ENCODE measurements at places on chromosomes 6 and 20.

GRCh38 chr6:35468980-35469750 lies 964 bp downstream of the RPL10A start:
- DNase-seq: no peak

DNA sequence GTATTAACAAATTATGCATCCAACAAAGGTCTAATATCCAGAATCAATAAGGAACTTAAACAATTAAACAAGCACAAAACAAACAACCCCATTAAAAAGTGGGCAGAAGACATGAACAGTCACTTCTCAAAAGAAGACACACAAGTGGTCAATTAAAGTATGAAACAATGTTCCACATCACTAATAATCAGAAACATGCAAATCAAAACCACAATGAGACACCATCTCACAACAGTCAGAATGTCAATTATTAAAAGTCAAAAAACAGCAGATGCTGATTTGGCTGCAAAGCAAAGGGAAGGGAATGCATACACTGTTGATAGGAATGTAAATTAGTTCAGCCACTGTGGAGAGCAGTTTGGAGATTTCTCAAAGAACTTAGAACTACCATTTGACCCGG lies 129.3 kb downstream of the PFDN4 start:
- no peak for DNase-seq

DNA sequence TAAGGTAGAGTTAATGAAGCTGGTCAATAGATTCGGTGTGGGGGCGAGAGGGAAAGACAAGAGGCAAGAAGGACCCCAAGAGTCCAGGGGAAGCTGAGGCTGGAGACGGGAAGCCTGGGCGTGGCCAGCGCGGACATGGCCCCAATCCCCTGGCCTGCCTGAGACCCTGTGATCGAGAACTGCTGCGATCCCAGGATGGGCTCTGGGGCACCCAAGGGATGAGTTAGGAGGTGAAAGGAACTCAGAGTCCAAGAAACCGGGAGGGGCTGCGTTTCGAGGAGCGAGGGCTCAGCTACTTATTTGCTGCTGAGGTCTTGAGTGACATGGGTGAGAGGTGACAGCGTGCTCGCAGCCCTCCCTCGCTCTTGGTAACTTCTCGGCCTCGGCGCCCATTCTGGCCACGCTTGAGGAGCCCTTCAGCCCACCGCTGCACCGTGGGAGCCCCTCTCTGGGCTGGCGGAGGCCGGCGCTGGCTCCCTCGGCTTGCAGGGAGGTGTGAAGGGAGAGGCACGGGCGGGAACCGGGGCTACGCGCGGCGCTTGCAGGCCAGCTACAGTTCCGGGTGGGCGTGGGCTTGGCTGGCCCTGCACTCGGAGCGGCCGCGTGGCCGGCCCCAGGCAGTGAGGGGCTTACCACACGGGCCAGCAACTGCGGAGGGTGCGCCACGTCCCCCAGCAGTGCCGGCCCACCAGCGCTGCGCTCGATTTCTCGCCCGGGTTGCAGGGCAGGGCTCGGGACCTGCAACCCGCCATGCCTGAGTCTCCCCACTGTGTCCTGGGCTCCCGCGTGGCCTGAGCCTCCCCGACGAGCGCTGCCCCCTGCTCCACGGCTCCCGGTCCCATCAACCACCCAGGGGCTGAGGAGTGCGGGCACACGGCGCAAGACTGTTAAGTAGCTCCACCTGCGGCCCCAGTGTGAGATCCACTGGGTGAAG lies 58.2 kb downstream of the IRF4 start:
- DNase-seq: no peak

- no peak for DNase-seq
Observed at GRCh38 chr20:51093240-51093763, 70.4 kb upstream of the KCNG1 start.

DNA sequence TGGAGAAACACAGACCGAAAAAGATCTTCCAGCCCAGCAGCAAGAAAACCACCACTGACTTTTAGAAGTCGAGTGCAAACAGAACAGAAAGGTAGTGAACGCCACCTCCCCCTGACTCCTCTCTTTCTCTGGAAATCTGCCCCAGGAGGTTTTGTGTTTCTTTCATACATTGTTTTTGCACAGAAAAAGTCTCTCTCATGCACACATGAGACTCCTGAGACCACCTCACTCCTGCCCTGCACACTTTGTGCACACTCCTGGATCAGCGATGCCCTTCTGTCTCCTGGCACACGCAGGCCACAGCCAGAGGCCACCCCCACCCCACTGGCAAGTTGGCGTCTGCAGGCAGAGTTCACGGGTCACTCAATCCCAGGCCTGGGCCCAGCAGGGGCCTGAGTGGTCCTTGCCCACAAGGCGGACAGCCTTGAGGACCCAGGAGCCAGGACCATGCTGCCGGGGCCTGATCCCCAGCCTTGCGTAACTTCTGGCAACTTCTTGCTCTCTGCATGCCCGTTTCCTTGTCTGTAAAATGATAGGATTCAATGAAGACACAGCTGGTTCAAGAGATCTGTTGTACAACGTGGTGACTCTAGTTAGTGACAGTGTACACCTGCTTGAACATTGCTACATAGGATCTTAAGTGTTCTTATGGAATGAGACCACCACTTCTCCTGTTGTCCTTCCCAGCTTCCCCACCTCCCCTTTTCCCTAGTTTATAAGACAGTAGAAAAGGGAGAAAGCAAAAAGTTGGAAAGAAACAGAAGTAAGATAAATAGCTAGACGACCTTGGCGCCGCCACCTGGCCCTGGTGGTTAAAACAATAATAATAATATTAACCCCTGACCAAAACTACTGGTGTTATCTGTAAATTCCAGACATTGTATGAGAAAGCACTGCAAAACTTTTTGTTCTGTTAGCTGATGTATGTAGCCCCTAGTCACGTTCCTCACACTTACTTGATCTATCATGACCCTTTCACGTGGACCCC lies 30.2 kb upstream of the CST7 start:
- DNase-seq: no peak

- no peak for DNase-seq
Observed at GRCh38 chr6:53032849-53033248, 32.4 kb upstream of the FBXO9 start.

DNA sequence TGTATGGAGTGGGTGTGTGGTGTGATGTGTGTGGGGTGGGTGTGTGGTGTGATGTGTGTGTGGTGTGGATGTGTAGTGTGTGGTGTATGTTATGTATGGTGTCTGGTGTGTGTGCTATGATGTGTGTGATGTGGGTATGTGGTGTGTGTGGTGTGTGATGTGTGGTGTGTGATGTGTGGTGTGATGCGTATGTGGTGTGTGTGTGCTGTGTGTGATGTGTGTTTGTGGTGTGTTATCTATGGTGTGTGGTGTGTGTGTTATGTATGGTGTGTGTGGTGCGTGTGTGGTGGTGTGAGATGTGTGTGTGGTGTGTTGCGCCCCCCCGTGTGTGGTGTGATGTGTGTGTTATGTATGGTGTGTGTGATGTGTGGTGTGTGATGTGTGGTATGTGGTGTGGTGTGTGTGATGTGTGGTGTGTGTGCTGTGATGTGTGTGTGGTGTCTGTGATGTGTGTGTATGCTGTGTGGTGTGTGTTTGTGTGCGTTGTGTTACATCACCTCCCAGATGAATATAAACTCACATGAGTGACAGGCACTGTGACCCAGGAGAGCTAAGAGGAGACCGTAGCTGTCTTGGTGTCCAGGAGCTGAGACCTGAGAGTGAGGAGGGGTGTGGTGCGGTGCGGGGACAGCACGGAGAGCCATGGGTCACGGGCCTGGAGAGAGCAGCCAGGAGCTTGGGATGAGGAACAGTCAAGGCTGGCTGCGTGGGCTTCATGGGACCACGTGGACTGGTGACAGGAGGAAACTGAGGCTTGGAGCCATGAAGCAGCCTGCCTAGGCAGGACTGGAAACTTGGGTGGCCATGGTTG lies 8.8 kb downstream of the DLGAP4 start:
- no peak for DNase-seq

- no peak for DNase-seq
Observed at GRCh38 chr6:168367285-168367751, 47.7 kb upstream of the DACT2 start.

DNA sequence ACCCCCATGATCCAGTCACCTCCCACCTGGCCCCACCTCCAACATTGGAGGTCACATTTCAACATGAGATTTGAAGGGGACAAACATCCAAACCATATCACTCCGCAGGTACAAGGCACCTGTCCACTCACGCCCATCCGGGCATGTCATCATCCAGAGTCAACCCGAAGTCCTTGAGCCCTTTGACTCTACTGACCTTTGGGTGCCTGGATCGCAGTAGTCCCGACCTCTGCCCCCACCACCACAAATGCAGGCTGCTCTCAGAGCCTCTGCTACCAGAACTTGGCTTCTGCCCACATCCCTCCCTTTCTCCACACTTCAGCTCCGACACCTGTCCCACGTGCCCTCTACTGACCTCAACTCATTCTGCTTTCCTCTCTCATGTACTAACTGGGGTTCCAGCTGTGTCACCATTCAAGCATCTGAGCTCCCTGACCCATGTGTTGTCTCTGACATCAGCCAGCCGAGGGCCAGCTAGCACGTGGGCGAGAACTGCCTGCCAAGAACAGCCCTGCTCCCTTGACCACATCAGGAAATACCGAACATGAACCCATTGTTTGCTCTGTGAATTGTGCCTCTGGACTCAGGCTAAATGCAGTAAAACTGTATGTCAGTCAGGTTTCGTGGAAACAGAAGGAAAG lies 498.3 kb upstream of the SULF2 start:
- DNase-seq: no peak

- no peak for DNase-seq
Observed at GRCh38 chr6:107493158-107494057, 3.5 kb downstream of the SOBP start.

- DNase-seq: no peak
Observed at GRCh38 chr20:56606174-56606945, 22.7 kb upstream of the TFAP2C start.

DNA sequence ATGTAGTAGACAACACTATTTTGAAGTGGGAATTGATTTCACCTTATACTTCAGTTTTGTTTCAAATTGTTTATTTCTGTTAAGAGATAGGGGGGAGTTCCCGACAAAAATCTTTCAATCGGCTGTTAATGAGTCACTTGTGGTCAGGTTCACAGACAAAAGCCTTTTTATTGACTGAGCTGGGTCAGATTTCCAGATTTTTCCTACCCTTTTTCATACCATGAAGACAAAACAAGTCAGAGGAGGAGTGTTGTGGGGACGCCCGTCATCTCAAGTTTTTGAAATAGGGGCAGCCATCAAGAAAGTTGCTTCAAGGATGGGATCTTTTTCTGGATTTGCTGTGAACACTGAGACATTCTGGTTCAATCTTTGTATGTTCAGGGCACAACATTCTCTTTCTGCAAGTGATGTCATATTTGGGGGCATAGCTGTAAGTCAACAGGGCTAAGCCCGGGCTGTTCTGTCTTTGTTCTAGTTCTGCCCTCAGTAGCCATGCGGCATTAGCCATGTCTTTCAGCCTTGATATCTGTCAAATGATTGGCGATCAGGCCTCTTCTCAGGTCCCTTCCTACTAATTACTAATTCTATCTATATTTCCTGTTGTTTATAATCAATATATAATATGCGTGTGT lies 496.0 kb upstream of the MARCKS start:
- DNase-seq: no peak

GRCh38 chr20:36261389-36262105 lies 25.3 kb downstream of the AAR2 start:
- no peak for DNase-seq

GRCh38 chr6:55902796-55903195 lies 27.4 kb upstream of the BMP5 start:
- DNase-seq: no peak

DNA sequence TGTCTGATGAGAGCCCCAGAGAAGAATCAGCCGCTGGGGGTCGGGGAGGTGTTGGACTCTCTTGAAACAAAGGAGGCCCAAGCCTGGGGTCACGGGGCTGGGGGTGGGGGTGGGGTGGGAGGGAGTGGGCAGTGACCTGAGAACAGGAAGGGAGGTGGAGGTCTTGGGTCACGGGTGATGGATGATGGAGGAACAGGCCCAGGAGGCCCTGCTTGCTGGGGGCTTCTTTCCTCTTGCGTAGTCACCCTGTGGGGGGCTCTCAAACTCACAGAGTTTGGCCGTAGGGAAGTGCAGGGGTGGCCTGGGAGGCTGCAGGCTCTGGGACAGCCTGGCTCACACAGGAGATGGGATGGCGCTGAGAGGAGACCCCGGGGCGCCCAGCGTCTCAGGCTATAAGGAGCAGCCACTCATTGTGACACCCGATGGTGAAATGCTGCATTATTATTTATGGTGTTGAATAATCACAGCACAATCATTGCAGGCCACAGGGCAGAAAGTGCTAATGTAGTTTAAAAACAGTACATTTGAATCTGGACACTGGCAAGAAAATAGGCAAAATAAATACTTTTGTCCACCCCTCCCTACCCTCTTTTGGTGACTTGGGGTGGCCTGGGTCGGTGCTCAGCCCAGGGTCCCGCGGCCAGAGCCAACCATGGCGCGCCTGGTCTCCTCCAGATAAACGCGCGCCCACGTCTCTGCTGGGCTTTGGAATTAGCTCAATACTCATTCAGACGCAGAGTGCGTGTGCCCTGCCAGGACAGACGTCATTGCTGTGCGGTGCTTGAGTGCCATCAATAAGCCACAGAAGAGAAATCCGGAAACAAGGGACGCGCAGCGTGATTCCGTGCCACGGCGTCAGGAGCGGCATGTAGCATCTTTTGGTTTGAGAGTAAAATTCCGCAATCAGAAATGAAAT lies 27.3 kb upstream of the BHLHE23 start:
- DNase-seq: no peak

DNA sequence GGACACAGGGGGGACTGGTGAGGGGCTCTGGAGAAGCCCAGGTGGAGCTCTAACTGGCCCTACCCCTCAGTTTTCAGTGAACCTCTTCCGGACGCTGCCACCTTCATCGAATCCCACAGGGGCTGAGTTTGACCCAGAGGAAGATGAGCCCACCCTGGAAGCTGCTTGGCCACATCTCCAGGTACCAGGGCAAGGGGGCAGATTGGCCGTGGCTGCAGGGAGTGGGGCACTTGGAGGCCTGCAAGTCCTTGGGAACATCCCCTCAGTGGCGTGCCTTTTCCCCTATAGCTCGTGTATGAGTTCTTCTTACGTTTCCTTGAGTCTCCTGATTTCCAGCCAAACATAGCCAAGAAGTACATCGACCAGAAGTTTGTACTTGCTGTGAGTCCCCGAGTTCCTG lies 6.6 kb downstream of the MEA1 start:
- DNase-seq: no peak

DNA sequence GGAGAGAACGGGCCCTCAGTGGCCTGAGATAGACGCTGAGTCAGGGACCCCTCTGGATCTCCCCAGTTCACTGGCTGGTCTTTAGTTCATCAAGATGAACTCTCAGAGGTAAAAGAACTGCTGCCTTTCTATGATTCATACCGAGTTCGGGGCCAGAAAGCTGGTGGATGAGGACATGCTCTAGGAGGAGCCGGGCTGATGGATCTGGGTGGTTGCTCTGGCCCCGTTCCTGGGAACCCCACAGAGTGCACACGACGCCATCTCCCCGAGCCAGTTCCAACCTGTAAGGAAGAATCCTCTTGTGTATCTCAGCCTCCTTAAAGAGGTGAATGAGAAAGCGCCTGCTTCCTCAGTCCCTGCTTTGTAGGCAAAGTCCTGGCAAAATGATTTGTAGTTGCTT lies 142.6 kb upstream of the PDE10A start:
- DNase-seq: no peak

Measured in effector memory CD4-positive, alpha-beta T cell (primary cell).